NCI-H748 treated with DMSO at 0.1 percent for 48 hours (cell line): ENCODE measurements at places on chromosomes 16 and 17.
A peak's percentile ranks its signal among the peaks of the same experiment; 100 is the strongest.

DNA sequence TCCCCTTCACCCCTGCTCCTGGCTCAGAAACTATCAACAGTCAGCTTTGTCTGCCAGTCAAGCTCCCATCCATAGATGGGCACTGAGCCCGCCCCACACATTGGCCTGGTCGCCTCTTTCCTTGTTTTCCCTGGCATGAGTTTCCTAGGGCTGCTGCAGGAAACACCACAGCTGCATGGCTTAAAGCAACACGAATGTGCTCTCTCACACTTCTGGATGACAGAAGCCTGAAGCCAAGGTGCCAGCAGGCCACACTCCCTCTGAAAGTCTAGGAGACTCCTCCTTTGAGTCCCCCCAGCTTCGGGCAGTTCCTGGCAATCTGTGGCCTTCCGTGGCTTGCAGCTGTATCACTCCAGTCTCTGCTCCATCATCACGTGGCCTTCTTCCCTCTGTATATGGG lies 69.9 kb downstream of the TBC1D16 start:
- no peak for DNase-seq

DNA sequence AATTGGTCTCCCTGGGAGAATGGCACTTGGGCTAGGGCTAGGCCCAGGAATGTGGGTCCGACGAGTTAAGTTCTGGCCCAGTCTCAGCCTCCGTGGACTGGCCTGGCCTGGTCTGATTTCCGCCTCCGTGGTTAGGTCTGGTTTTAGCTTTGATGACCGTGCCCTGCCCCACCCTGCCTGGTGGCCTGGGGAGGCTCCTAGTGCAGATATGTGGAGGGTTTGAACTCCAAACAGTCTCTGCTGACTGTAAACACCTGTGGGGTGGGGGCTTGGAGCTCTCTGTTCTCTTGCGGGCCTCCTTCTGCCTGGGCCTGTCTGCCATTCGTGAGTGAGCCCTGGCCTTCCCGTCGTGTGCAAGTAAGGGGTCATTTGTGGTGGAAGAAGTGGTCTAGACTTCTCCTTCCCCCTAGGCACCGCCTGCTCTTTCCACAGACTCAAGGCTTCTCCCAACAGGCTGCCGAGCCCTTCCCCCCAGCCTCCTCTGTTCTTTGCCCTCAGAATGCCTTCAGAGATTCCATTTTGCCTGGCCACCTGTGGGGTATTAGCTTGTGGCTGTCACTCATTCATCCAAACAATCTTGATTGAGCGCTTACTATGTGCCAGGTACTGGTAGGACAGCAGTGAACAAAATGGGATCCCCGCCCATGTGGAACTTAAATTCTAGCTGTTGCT lies 1.6 kb downstream of the ATP6V0C start:
- DNase-seq, result no peak

DNA sequence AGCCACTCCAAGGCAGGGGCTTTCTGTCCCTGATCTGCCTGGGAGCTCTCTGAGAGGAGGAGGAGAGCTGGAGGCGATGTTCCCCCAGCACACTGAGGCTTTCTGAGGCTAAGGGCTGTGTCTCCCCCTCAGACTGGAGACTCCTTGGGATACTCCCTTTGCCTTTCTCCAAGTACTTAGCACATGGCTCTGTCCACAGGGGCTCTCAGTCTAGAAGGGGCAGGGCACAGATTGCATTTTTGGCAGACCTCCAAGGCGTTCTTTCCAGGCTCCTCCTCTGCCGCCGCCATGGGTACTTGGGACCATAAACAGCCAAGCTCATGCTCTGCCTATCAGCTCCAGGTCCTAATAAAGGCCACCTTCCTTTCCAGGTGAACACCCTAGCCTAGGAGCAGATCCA lies 1.8 kb upstream of the GIP start:
- no peak for DNase-seq

- DNase-seq, result no peak
These were observed 8.1 kb downstream of the OR2C1 start for GRCh38 chr16:3363793-3364192.

DNA sequence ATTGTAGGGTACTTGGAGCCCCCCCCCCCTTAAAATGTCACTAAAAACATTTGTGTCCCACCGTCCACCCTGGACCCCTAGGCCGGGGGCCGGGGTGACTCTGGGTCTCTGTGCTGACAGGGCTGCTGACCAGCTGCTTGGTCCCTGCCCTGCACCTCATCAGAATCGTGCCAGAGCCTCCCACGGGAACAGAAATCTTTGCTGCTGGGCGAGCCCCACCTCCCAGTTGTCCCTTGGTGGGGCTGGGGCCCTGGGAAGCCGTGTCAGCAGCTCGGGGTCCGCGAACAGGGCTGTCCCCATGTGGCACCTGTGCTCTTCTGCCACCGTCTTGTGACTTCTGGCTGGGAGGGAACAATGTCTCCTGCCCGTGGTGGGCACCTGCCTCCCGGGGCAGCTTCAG lies 18.5 kb downstream of the KCTD5 start:
- DNase-seq, result no peak

GRCh38 chr17:9484789-9485188 lies 90.8 kb downstream of the STX8 start:
- no peak for DNase-seq

DNA sequence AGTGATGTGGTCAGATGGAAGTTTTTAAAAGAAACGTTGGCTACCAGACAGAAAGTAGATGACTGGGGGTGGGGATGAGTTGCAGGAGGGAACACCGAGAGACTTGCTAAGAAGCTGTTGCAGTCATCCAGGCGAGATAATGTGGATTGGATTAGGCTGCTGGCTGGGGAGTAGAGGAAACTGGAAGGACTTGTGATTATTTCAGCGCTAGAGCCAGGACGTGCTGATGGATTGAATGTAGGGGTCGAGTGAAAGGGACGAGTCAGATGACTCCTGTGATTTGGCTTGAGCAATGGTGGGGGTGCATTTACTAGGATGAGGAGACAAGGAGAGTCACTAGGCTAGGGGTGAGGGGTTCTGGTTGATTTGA lies 88.5 kb downstream of the CLEC16A start:
- DNase-seq, result no peak

- no peak for DNase-seq
These were observed 23.5 kb downstream of the XPO6 start for GRCh38 chr16:28188085-28188916.

DNA sequence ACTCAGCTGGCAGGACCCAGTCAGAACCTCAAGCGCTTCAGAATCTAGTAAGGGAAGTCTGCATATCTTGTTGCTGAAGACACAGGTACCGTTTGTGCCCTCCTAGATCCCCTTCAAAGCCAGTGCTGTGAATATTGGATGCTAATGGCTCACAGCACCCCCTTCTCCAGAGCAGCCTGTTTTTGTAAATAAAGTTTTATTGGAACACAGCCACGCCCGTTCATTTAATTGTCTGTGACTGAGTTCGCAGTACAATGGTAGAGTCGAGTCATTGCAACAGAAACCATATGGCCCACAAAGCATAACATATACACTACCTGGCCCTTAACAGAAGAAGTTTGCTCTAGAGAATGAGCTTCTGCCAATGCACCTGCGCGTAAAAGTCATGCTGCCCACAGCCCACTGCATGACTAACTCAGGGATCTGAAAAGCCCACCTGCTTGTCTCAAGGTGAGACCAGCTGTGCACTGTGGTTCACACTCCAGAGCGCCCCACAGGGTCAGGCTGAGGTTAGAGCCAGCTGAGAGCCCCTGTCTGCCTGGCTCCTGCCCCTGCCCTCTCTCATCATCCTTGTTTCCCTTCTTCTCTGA lies 48.8 kb downstream of the AIPL1 start:
- DNase-seq, result no peak

GRCh38 chr17:62870552-62870971 lies 62.4 kb upstream of the MARCHF10 start:
- no peak for DNase-seq

DNA sequence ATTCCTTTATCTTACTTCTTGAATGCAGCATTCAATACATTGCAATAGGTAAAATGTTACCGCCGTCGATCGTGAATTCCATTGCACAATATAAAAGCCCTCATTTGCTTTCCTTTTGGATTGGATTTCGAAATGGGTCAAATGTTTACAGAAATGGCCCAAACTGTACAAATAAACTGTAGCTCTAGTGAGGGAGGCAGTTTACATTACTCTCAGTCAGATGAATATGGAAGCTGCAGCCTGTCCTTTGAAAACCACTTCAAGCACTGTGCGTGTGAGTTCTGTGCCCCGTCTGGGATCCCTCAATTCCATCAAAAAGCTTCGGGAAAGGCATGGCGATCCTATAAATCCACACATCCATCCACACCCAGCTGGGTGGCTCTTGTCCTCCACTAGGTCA lies 258.6 kb upstream of the FOXF1 start:
- DNase-seq, result no peak

GRCh38 chr17:82097184-82097918 lies 685 bp downstream of the FASN start:
- DNase-seq, result no peak

GRCh38 chr16:26795184-26795583 lies 271.5 kb upstream of the C16orf82 start:
- peak; percentile 3 for DNase-seq

GRCh38 chr16:20879175-20880040 lies 20.8 kb downstream of the DCUN1D3 start:
- no peak for DNase-seq

DNA sequence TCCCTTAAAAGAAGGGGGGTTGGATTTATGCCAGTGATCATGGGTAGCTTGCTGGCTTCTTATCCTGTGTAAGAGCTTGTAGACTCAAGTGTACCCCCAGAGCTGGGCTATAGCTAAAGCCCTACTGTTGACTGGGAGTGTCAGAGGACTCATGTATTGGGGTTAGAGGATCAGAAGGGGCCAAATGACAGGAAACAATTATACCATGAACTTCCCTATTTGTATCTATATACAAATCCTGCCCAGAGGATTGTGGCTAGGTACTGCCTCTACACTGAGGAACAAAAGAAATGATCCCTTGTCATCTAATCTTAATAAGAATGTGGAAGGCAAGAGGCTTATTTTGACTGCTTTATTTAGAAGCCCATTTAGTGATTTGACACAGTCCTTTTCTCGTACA lies 14.3 kb downstream of the ZP2 start:
- DNase-seq, result no peak

DNA sequence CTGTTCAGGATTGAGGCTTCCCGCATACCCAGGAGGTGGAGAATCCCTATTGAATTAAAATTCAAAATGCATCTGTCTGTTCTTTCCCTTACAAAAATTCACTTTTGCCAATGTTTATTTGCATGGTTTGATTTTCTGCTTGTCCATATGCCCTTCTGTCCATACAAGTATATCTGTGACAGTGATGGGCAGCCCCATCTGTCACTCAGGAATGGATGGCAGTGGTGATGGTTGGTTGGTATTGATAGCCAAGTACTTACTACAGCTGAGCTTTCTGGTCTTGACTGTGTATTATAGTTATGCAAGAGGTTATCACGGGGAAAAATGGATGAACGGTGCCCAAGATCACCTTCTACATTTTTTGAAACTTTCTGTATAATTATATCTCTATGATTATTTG lies 171.0 kb downstream of the RBFOX1 start:
- DNase-seq, result no peak

DNA sequence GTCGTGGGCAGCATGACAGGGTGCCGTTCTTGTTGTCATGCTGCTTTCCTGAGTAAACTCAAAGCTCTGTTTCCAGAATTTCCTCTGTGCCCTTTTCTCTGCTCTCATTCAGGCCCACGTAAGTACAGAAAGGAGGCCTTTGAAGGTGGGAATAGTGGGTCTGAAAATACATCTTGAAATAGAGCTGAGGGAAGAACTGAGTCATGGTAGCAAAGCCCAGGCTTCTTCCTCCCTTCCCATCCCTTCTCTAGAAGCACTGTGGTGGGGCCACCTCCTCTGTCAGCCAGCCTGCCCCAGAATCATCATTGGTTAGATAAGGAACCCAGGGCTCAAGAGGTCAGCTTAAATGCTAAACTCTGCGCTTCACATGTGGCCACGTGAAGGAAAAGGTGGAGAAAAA lies 9.4 kb downstream of the CTRL start:
- DNase-seq, result no peak

DNA sequence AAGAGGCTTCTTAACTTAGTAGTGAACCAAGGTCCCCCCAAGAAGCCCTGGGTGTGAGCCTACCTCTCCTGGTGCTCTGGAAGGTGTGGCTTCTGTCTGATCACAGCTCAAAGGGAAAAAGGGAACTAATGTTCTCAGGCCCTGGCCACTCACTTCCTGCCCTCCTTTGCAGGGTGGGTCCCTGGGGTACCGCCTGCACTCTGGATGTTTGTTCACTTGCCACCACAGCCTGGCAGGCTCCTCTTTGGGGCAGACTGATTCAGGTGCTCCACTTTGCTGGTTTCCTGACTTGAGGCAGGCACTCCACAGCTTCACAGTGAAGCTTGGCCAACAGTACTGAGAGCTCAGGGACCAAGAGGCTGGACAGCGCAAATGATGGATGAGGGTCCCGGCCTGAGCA lies 5.9 kb upstream of the MYO15A start:
- no peak for DNase-seq

GRCh38 chr16:82134846-82135245 lies 35.2 kb downstream of the MPHOSPH6 start:
- no peak for DNase-seq

DNA sequence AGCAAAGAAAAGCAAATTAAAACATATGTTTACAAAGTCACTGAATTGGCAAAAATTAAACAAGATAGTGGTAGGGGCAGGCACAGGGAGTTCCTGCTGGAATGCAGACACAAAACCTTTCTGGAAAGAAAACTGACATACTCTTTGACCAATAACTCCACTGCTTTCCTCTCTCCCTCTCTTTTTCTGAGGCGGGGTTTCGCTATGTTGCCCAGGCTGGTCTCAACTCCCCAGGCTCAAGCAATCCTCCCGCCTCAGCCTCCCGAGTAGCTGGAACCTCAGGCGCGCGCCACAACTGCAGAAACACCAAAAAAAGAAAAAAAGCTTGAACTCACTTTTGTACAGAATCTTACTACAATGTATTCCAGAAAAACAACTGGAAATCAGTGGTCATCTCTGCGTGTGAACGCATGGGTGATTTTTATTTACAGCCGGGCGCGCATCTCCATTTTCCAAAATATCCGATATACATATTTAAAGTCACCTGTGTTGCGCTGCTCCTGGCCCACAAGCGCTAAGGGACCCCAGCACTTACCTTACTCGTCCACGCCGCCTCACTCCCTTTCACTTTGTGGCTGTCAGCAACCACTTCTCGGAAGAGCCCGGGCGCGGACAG lies 480 bp downstream of the TXNL4B start:
- no peak for DNase-seq
